Stimulated activated CD4-positive, alpha-beta T cell treated with anti-CD3 and anti-CD28 coated beads, TNF-alpha, amount 100 ng/mL, for 48 hours (primary cell): ENCODE measurements at places on chromosomes 16 and 17.

- DNase-seq: no peak
Observed at GRCh38 chr16:25110387-25110947, 1.1 kb upstream of the LCMT1 start.

DNA sequence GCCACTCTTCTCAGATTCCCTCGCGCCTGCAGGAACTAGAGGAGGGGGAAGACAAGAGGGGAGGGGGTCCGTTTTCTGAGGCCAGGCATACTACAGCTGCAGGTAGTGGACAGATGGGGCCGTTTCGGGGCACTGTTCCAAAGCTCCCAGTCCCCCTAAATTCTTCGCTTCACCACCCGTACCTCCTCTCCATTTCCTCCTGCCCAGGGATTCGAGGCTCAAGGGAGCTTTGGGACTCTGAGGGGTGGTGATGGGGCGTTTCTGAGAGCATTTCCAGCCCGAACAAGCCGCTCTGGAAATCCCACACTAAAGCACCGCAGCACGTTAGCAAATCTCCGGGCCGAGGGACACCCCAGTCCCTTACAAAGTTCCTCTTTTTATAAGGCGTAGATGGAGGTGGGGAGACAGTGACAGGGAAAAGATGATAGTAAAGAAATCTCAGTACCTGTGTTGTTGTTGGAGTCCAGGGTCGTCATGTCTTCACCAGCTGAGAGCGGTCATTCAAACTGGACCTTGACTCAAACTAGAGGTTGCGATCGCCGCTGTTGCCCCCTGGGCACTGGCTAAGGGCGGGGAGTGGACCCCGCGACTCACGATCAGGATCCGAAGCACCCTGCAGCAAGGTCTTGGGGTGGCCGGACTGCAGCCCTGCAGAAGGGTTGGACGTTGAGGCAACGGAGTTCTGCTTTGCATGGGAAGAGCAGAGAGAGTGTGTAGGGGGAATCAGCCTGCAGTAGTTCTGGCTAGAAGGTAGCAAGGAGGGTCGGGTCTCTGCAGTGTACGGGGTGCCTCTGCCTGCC, 570 bp downstream of the NR1D1 start:
- DNase-seq: no peak

DNA sequence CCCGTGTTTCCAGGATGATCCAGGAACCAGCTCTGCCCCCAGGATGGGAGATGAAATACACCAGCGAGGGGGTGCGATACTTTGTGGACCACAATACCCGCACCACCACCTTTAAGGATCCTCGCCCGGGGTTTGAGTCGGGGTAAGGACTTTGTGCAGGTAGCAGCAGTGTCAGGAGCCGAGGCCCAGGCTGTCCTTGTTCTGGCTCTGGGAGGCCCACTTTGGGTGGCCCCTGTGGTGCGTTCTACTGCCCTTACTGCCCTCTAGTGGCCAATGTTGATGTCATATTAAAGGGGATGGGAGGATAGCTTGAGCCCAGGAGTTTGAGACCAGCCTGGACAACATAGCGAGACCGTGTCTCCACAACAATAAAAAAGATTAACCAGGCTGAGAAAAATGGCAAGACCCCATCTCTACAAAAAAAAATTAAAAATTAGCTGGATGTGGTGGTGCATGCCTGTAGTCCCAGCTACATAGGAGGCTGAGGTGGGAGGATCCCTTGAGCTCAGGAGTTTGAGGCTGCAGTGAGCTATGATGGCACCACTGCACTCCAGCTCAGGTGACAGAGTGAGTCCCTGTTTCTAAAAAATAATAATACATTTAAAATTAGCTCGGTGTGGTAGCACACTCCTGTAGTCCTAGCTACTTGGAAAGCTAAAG, 20.9 kb upstream of the CLEC18A start:
- DNase-seq: peak; percentile 18

DNA sequence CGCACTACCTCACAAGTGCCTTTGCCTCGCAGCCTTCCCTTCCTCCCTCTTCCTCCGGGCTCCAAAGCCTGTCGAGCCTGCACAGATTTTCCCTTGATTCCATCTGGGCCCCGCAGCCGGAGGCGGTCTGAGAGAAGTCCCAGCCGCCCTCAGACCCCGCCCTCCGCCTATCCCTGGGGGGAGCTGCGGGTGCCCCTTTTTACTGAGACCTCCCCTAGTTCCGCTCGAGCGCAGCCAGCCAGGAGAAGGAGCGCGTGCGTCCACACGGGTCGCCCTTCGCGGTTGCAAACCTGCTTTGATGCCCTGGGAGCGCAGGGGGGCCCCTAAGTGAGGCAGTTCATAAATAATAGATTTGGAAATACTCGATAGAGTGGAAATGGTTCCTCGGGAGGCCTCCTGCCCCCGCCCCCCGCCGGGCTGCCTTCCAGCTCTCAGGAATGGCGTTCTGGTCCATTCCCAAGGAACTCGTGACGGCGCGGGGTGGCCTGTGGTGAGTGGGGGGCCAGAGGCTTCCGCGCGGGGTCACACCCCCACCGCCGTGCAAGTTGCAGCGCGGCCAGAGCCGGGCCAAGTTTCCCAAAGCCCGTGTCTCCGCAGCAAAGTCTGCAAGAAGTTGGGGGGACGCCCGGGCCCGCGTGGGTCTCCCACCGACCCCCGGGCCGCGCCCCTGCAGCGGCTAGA, 610 bp downstream of the C16orf74 start:
- no peak for DNase-seq

DNA sequence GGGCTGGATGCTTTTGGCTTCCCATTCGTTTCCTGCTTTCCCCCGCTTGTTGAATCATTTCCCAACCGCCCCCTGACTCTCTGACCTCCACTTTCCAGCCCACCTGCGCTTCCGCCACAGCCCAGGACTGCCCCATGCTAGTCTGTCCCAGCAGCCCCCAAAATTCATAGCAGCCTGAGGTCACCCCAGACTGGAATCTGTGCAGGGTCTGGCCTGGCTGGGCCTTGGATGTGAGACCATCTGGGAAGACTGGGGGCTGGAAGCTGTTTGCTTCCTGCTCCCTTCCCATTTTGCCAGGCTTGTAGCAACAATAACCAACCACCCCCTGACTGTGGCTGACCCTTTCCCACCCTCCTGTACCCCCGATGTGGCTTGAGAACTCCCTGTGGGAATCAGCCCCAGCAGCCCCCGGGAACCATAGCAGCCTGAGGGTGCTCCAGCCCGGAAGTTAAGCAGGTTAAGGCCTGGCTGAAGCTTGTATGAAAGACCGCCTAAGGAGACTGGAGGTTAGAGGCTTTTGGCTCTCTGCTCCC, 2290.8 kb downstream of the TP53TG3F start:
- DNase-seq: no peak

DNA sequence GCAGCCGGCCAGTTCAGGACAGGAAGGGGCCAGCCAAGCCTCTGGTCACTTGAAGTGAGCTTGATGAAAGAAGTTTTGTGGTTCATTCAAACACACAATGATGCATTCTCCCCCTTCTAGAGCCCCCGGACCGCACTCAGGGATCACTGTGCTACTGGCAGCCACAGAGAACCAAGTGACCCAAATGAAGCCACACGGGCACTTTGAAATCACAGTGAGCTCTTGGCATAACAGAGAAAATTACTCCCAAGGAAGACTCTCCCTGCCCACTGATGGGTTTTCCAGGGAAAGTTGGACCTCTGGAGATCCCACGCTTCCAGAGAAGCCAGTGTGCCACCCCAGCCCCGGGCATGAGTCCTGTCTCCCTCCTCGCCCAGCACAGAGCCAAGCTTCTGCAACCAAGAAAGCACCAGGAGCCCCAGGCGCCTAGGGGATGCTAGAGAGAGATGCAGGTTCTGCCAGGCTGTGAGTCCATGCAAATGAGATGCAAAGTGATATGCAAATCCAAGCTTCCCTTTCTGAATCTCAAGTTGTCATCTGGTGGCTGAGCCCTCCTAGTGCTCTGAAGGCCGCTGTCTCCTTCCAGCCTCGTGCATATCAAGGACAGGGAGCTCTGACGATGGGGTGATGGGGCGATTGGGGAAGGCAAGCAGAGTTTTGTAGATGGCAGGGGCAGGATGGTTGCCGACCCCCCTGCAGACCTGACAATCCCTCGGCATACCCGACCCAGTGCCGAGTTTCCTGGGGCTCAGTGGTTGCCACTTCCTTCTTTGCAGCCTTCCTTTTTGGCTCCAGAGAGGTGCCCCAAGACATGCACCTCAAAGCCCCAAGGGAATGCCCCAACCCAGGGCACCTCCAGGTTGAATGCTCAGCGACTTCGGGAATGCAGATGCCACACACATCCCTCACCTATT, 59.7 kb upstream of the TNRC6C start:
- DNase-seq: no peak

GRCh38 chr16:71373073-71373472, 14.6 kb downstream of the CALB2 start:
- no peak for DNase-seq

DNA sequence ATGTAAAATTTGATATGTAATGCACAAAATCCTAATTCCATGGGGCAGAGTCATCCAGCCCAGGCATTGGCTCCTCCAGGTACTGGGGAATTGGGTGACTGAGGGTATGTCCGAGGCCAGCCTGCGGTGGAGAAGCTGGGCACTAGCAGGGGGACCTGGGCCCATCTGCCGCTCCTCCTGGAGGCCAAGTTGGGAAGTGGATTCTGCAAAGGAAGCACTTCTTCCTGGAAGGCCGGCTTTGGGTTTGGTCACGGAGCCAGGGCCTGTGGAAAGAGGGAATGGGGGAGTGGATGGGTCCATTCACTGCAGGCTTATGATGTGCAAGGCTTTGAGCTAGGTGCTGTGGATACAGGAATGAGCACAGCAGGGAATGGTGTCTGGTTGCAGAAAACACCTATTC, 85.8 kb downstream of the GNAO1 start:
- DNase-seq: no peak

DNA sequence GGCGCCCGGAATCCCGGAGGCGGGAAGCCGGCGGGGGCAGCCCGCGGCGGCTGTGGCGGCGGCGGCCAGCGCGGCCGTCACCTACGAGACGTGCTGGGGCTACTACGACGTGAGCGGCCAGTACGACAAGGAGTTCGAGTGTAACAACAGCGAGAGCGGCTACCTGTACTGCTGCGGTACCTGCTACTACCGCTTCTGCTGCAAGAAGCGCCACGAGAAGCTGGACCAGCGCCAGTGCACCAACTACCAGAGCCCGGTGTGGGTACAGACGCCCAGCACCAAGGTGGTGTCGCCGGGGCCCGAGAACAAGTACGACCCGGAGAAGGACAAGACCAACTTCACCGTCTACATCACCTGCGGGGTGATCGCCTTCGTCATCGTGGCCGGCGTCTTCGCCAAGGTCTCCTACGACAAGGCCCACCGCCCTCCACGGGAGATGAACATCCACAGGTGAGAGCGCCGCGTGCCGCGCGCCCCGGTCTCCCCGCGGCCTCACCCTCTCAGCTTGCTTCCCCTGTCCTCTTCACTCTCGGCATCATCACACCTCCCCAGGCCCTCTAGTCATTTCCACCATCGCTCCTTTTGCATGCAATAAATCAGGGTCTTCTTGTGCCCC, 706 bp downstream of the SHISA6 start:
- DNase-seq: no peak

DNA sequence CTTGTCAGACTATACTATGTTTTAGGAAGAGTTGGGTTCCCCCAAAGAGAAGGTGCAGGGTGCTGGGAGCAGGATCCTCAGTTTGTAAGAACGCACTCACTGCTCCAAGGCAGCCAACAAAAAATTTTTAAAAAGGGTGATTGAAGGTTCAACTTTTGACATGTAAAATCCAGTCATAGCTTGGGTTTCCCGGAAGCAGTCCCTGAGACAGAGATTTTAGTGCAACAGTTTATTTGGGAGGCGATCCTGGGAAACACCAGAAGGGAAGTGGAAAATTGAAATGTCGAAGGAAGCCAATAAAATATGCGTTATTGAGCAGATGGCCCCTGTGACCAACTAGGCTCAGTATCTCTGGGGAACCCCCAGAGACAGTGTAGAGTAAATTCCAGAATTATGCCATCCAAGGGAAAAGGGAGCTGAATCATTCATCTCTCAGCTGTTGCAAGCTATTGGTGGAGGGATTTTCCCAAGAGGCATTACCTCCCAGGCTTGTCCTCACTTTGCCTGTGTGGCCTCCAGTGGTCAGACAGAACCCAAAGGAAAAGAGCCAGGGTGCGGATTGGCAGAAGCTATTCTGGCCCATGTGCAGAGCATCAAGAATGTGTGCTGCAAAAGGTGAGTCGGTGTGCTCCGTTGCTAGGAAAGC, 72.9 kb downstream of the HS3ST3B1 start:
- DNase-seq: no peak

DNA sequence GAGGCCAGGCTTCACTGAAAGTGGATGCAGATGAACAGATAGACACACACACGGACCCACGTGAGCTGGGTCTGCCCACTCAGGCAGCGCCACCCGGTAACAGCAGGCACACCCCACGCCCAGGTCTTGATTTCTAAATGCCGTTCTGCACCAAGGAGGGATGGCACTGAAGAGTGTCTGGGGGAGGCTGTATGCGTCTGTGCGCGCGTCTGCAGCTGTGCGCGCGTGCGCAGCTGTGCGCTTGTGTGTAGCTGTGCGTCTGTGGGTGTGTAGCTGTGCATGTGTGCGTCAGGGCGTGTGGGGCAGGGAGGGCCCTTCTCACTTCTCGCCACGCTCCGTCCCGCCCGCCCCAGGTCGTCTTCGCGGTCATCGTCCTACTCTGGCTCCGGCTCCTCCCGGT, 15.5 kb upstream of the IL17C start:
- DNase-seq: no peak
